Effector memory CD4-positive, alpha-beta T cell (primary cell): ENCODE measurements at places on chromosomes 13 and 19.

DNA sequence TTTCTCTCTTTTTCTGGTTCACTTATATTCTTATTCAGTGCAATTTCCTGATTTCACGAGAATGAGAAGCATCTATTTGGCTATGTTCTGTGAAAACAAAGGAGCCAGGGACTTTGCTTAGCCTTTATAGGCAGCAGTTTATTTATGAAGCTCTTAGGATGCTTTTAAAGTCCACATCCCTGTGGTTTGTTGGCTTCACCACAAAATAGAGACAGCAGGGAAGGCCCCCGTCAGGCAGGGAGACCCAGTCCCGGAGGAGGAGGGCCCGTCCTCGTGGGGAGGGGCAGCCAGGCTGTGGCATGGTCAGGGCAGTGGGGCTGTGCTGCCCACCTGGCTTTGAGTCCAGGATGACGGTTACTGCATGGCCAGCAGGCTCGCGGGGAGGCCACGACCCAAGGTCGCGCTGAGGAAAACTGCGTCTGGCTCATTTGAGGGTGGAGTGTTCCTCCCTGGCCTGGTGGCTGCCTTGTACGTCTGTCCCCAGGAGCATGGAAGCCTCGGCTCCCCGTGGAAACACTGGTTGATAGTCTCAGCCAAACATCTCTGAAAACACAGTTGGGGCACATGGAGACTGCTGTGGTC lies 92.7 kb downstream of the ATP11A start:
- no peak for DNase-seq

GRCh38 chr19:30132343-30133075 lies 190.5 kb downstream of the URI1 start:
- DNase-seq = no peak

DNA sequence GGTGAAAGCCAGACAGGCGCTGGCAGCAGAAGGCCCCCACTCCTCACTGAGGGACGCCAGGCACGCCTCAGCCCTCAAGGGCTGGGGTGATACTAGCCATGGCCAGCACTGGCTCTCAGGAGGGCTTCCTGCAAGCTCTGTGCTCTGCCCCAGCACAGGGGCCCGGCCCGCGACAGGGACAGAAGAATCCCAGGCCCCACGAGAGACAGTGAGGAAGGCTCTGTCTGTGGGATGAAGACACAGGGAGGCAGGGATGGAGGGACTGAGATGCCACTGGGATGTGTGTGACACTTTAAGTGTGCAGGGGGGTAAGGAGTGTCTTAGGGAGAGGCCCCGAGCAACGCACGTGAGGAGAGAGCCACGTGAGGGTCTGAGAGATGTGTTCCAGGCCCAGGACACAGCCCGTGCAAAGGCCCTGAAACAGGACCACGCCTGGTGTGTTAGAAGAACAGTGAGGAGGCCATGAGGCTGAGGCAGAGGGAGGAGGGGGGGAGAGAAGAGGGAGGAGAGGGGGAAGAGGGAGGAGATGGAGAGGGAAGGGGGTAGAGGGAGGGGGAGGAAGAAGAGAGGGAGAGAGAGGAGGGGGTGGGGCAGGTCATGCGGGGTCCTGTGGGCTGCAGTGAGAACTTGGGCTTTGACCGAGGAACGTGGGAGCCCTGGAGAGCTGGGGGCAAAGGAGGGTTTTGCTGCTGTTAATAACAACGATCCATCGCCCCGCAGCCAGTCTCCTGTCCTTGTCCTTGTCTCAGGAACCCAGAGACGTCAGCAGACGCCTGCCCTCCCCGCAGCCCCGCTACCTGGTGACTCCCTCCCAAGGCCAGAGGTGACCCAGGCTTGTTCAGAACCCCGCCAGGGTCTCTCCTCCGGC lies 7.2 kb downstream of the RPL36 start:
- no peak for DNase-seq

- no peak for DNase-seq
Observed at GRCh38 chr19:575527-576506, 3.4 kb downstream of the BSG start.

DNA sequence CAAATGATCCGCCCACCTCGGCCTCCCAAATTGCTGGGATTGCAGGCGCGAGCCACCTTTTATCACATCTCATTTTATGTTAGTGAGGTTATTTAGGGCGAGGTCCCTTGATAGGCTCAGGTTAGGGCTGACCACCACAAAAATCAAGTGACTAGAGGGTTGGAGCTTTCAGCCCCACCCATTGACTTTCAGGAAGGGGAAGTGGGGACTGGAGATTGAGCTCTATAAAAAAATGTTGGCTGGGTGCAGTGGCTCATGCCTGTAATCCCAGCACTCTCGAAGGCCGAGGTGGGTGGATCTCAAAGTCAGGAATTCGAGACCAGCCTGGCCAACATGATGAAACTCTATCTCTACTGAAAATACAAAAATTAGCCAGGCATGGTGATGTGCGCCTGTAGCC lies 20.1 kb downstream of the FPR3 start:
- DNase-seq = no peak

- no peak for DNase-seq
Observed at GRCh38 chr19:58372311-58373133, 8.3 kb downstream of the ZNF837 start.

DNA sequence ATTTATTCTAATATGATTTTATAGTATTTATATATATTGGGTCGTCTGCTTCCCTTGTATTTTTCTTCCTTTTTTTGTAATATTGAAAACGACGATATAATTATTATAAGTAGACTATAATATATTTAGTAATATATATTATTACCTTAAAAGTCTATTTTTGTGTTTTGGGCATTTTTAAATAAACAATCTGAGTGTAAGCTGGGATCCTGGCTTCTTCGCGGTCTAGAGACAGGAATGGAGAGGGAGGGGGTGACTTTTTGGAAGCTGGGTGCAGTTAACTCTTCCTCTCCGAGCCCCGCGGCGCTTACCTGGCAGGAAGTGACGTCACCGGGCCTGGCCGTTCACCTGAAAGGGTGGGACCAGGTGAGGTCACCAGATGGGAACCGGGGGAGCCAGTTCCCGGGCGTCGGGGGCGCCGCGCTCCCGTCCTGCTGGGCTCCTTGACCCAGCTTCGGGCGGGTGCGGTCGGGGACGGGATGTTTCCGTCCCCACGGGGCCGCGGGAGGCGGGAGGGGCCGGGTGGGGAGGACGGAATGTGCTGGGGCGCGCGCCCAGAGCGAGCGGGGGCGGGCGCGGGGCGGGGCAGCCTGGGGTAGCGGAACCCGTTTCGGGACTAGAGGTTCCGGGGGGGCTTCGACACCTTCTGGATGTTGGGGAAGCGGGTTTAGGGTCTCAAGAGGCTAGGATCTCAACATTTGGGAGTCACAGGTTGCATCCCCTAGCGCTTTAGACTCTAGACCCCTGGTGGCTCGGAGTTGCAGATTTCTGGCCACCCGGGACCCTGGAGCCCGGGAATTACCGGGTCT lies 2.8 kb downstream of the ZFP36 start:
- peak; percentile 88 for DNase-seq

DNA sequence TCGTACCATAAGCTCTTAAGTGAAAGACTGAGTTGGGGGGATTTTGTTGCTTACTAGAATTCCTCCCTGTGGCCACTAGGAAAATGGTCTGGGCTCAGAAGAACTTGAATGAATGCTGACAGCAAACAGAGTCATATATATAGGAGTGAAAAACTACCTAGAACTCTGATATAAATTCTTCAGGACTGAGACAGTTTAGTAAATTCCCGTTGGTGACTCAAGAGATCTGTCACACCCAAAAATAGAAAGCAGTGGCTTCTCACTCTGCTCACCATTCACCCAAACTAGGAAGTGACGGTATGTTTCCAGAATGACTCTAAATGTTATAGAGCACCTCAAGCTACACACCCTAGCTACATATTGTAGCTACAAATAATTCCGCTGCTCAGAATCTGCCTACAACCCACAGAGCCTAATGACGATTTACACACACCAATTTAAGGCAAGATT lies 116.2 kb downstream of the TBC1D4 start:
- DNase-seq = no peak

DNA sequence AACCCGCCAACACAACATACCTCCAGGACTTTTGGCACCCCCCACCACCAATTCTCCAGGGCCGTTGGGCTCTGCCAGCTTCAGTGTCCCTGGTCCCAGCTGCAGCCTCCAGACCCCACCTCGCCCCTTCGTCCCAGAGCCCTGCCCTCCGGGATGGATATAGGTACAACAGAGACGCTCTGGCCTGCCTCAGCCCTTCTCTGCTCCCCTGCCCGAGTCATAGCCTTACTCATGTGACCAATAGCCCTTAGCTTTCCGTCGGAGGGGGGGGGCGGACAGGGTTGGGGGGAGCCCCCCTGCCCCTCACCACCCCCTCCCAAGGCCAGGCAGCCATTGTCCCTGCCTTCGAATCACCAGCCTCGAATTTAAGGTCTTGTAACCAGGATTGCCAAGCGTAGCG lies 70.8 kb upstream of the NFIC start:
- DNase-seq = no peak

DNA sequence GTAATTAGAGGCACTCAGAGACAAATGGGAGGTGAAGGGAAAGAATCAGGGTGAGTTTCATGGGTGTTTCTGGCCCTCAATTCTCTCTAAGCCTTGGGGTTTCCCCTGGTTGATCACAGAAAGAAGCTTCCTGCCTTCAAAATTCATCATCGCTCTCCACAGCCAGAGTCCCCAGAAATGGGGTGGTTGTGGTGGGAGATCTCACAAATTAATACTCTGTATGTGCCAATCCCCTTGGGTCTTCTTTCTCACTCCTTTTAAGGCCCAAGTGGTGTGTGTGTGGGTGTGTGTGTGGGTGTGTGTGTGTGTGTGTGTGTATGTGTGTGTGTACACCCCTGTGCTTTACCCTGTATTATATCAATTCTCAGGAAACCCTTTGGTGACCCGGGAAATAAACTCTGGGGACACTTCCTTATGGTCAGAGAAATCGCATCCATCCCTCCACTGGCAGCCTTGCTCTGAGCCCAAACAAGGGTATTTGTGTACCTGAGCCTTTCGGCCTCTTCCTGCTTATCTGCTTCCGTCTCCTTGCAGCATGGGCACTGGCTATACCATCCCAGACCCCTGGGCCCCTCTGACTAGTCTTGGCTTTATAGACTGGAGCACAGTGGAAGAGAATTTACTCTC lies 2.8 kb upstream of the FCGBP start:
- DNase-seq = no peak

DNA sequence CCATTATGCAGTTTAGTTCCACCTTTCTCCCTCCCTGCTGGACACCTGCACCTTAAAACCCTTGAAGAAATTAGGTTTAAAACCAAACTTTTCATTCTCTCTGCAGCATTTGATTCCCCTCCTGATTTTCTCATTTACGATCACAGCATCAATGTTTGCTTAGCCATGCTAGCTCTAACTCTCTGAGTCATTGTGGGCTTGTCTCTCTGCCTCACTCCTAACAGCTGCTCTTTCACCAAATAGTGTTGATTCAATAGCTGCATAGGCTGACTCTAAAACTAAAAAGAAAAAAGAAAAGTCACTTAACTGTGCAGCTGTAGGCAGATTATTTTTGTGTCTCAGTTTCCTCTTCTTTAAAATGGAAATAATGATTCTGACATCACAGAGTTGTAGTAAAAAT lies 1124.9 kb downstream of the DIAPH3 start:
- DNase-seq = no peak

DNA sequence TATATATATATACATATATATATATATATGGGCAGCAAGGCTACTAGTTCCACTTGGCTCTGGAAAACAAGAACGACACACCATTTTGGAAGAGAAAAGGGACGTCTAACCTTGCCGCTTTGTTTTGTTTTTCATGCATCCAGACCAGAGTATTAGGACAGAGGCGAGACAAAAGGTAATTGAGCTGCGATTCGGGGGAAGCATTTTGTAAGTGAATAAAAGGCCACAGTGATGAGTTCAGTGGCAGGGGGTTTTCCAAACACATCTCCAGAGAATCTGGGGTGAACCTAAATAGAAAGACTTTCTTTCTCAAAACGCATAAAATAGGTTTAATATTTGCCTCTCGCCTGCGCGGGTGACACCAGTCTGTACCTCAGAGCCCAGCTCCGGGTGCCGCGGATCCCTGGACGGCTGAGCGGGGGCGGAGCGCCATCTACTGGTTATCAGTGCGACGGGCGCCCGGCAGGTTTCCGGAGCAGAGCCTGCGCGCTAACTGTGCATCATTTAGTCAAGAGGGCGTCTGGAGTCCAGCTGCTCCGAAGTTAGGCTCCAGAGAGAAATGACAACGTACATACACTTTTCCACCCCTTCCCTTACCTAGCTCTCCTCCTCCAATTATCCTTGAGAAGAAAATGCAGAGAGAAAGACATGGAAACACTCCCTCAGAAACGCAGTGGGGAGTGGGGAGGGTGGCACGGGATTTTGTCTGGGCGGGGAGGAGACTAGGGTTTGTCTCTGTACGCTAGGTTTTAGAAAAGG lies 262.3 kb downstream of the TBC1D4 start:
- DNase-seq = peak; percentile 51

- DNase-seq = no peak
Observed at GRCh38 chr19:40607311-40608239, 6.4 kb downstream of the LTBP4 start.

GRCh38 chr13:77431449-77431848 lies 104.1 kb upstream of the SCEL start:
- DNase-seq = no peak

GRCh38 chr13:39417643-39418042 lies 185.3 kb downstream of the LHFPL6 start:
- no peak for DNase-seq

DNA sequence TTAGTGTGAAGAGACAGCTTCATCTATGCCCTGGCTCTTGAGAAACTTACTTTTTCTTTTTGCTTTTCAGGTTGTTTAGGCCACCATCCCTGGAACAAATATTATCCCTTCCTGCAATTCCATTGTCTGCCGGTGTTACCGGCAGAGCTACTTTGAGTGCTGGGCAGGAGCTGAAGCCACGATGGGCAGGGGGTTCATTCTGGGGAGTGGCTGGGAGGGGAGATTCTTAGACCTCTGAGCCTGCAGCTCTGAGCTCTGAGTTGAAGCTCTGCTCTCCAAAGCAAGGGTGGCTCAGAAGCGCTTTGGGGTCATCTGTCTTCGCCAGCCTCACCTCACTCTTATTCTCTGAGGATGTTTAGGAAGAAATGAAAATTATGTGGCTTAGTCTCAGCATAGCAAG lies 1066.6 kb upstream of the SLC10A2 start:
- no peak for DNase-seq

DNA sequence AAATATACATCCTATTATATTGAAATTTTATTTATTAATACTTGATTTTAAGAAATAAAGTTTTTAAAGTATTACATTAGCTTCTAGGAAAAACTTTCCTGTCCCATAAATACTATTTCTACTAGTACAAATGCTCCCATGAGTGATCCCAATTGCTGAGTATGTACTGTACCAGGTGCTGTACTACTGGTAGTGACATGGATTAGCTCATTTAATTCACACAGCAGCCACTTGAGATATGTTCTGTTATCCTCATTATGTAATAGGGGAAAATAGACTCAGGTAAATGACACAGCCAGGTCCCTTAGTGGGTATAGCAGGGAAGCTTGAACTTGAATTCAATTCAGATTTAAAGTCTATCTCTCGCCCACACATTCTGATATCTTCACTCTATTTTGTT lies 363.1 kb downstream of the FGF14 start:
- DNase-seq = no peak

- DNase-seq = no peak
Observed at GRCh38 chr13:70568571-70568970, 460.3 kb upstream of the KLHL1 start.

GRCh38 chr13:71218960-71219359 lies 648.0 kb downstream of the DACH1 start:
- DNase-seq = no peak

- DNase-seq = no peak
Observed at GRCh38 chr19:9009935-9010651, at the start of gene MUC16. Gene MUC16 (minus strand): TSS chr19:9010409.

GRCh38 chr13:104098421-104098820 lies 1032.2 kb upstream of the SLC10A2 start:
- DNase-seq = no peak

- no peak for DNase-seq
Observed at GRCh38 chr13:41401366-41401765, 56.0 kb upstream of the RGCC start.
